ENCODE measurements at places on chromosomes 4 and X.
A peak's percentile ranks its signal among the peaks of the same experiment; 100 is the strongest.

- DNase-seq, result peak; percentile 72
These were observed 14.5 kb downstream of the SLC25A5 start for GRCh38 chrX:119482481-119483480.

GRCh38 chr4:62923783-62924182 lies 1485.5 kb downstream of the TECRL start:
- DNase-seq, result no peak

DNA sequence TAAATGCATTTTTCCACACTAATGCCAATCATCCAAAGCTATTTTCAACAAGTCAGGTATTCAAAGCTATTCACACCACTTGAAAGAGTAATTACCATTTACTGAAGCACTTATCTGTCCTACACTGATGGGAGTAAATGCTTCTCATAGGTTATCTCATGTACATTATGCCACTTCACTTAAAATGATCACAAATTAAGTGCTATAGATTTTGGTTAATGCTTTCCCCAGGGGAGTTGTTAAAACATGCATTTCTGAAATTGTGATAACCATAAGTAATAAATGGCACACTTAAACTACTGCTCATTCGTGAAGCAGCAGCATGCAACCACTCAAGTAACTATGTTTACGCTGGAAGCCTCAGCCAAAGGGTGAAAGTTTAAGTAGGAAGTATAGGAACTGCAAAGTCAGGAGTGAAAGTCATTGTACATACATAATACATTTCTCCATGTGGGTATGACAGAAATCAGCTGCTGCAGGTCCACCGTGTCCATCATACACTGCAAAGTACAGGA lies 6.6 kb downstream of the PPM1K start:
- no peak for DNase-seq

DNA sequence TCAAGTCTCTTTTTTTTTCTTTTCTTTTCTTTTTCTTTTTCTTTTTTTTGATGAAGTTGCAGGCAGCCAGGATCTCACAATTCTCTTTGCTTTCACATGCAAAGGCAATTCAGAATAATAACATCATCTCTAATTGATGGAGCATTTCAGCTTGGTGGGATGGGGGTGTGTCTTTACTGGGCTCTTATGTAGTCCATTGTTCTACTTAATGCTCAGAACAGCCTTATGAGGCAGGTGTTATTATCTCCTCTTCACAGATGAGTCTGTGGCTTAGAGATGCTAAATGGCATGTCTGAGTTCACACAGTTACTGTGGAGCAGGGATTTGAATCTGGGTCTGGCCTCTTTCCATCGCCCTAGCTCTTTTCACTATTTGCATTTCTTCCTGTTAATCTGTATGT lies 70.2 kb downstream of the TRPC5 start:
- DNase-seq, result no peak

DNA sequence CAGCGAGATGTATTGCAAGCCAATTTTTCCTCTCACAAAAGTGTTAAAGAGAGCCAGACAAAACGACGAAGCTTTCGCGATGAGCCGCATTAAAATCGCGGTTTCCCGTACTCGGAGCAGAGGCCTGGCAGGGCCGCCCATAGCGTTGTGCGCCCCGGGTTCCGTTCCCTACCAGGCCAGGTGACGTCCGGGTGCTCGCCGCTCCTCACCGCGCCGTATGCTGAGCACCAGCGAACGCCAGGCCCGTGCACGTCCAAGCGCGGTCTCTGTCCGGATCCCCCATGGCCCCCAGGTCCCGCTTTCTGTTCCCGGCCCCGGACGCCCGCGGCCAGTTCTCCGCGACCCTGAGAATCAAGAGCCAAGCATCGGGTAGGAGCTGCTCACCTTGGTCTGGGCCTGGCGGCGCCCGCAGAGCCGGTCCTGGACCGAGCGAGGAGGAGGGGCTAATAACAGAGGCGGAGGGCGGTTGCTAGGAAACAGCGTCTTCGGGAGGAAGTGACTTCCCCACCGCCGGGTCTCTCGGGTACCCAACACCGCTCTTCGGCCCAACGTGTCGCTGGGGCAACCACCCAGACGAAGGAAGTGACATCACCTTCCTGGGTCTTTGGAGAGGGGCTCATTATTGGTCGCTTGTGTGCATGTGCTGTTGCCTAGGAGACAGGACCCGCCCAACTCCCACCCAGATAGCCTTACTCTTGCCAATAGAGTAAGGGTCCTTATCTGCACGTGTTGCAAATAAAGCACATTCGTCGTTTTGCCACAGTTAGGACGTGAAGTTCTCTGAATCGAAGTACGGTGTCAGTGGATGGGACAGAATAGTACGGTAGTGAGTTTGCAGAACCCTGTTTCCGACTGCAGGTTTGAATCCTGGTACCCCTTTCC lies at the start of gene MAP9:
MAP9 (minus strand) TSS at position 579 of the 882 bp plus-strand sequence. CDS start 1,115 bp downstream, outside the sequence.
- DNase-seq, result peak; percentile 92

- no peak for DNase-seq
These were observed 61.0 kb downstream of the HPRT1 start for GRCh38 chrX:134520860-134521390.

DNA sequence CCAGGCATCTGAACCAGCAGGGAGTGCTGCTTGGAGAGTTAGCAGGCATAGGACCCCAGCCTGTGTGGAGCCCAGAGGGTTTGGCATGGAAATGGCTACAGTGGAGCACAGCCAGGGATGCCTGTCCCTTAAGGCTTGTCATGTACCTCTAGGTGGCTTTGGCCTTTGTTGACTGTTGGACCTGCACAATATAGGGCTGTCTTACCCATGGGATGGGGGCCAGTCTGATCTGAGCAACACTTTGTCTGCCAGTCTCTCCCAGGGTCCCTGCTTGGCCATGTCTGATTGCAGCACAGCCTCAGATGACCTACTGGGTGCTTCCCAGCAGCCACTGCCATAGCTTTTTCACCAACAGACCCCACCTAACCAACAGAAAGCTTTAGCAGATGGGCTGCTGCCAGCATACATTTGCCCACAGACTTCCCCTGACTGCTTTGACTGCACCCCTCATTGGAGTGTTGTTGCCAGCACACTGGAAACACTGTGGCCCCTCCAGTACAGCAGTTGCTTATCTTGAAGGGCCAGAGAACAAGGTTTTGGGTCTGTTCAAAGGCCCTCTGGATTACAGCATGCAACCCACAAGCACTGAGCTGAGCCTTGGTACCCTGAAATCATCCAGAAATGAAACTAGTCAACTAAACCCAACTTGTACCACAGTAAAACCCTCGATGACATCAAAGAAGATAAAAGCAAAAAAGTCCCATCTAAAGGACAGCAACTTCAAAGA lies 22.1 kb downstream of the ANAPC10 start:
- DNase-seq, result no peak

DNA sequence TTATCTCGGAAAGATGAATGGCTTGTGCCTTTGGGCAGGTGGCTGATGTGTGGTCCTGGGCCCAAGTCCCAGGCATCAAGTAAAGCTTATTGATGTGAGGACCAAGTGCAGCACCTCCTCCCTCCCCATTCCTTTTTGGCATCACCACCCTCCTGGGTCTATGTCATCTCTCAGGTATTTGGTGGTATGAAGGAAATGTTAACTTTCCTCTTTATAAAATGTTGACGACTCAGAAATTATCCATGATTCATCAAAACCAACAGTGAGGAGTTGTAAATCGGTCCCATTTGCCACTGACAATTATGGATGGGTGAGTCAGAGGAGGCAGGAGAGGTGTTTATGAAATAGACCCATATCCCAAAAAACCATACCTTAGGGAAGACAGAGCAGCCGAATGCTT lies 229.4 kb upstream of the GATB start:
- DNase-seq, result no peak

- no peak for DNase-seq
These were observed 353.1 kb upstream of the BOD1L1 start for GRCh38 chr4:13980317-13981310.

DNA sequence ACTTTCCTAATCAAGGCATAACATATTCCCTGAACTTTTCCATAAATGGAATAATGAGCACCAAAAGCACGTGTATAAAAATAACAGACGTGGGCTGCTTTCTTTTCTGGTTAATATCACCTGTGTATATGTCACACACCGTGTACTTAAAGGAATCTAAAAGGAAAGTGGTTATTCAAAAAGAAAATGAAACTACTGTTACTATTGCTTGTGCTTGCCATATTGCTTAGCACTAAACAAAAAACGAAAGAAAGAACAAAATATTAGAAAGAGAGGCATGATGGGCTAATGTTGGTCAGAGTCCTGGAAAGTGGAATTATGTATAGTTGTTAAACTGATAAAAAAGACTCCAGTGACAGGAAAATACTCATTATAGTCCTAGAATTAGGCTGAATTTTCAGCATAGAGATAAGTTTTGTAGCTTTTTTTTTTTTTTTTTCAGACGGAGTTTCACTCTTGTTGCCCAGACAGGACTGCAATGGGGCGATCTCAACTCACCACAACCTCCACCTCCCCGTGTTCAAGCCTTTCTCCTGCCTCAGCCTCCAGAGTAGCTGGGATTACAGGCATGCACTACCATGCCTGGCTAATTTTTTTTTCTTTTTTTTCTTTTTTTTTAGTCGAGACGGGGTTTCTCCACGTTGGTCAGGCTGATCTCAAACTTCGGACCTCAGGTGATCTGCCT lies 123.2 kb downstream of the PABPC4L start:
- no peak for DNase-seq

DNA sequence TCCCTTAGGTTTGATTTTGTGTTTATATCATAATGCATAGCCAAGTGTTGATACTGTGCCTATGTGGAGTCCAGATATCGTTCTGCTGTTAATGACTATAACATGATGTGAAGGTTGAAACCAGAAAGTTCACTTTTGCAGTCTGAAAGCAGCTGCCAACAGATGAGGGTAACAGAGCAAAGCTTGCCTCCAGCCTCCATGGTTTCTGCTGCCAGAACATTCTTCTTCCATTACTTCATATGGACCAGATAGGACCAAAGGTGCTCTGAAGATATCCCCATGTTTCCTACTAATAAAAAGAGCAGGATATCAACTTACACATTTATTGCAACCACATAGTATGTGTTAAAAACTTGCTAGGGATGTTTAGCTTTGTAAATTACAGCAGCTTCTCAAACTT lies 394.1 kb downstream of the SPRY1 start:
- no peak for DNase-seq

DNA sequence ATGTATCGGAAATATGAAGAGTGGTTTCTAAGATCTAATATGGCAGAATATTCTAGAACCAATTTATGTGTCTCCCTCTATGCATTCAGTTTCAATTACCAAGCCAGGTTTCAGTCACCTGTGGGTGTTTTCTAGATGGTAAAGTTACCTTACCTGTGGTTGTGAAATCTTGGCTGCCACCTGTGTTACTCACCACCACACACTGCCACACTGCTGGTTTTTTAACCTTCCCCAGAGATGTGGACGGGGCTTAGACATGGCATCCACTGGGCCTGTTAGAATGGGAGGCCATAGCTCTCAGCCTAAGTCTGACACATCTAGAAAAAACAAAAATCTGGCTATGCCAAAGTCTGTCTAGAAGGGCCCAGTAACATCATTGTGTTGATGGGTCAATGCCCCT lies 896.5 kb upstream of the PABPC4L start:
- DNase-seq, result no peak

GRCh38 chrX:42975906-42976305 lies 197.9 kb upstream of the PPP1R2C start:
- no peak for DNase-seq

DNA sequence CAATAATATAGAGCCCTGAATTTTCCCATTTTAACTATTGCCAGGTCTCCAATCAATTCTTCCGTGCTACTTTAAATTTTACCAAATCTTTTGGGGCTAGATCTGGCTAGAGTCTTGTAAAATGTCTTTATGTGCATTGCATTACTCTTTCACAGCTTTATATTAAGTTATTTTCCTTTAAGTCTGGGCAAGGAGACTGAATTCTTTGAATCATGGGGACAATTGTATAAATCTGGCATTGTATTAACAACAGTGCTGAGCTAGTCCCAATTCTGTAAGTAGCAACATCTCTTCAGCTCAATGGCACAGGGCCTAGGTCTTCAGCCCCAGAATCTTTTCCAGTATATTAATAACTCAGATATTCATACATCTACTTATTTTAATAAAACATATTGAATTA lies 1080.4 kb upstream of the INTU start:
- no peak for DNase-seq

GRCh38 chr4:99651811-99652485 lies 5.7 kb downstream of the C4orf54 start:
- no peak for DNase-seq

- DNase-seq, result no peak
These were observed 66.0 kb downstream of the MANBA start for GRCh38 chr4:102694791-102695190.

GRCh38 chr4:130393642-130394041 lies 1297.7 kb downstream of the C4orf33 start:
- no peak for DNase-seq

DNA sequence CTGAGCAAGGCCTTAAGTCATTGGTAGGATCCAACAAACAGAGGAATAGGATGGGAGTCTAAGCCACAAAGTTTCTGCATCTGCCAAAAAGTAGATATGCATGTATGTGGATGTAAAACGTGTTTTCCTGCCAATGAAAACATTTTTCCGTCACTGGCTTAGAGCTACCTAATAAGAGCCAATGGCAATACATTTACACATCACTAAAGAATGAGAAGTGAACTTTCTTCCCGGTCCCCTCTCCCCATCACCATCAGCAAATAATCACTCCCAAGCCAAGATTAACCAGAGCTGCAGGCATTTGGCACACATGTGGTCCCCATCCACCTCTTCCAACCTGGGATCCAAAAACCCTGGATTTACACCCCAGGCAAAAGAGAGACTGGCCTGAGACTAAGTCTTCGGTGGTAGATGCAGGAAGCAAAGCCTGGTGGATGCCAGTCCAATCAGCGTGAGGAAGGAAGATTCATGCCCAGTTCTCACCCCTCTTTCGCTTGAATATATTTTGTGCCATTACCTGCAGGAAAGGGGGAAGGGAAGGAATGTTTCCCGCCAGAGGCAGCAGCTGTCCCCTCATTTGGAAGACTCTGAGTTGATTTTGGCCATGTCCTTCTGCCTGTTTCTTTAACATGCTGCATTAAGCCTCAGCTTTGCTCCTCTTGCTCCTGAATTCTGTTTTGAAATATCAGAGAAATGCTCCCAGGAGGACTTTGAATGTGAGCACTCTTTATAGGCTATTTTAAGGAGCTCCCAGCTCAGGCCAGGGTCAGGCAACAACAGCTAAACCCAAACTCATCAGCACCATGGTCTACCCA lies 131.4 kb downstream of the CHIC2 start:
- DNase-seq, result no peak

- no peak for DNase-seq
These were observed 129.1 kb upstream of the STIM2 start for GRCh38 chr4:26731351-26732035.

- no peak for DNase-seq
These were observed 199.1 kb upstream of the NPY2R start for GRCh38 chr4:155009288-155009687.

GRCh38 chrX:69987691-69988090 lies 62.0 kb downstream of the AWAT2 start:
- no peak for DNase-seq

- DNase-seq, result no peak
These were observed 151.1 kb upstream of the BCOR start for GRCh38 chrX:40248822-40249221.

- DNase-seq, result no peak
These were observed 198.4 kb downstream of the GLUD2 start for GRCh38 chrX:121245763-121246162.

GRCh38 chr4:71697031-71697430 lies 86.8 kb downstream of the GC start:
- no peak for DNase-seq
